ENCODE measurements at places on chromosomes 7 and 10. TPM values are rescaled to one million over a fixed set of nuclear protein-coding genes. Genes with fewer than 3 reads are reported as not detected.

DNA sequence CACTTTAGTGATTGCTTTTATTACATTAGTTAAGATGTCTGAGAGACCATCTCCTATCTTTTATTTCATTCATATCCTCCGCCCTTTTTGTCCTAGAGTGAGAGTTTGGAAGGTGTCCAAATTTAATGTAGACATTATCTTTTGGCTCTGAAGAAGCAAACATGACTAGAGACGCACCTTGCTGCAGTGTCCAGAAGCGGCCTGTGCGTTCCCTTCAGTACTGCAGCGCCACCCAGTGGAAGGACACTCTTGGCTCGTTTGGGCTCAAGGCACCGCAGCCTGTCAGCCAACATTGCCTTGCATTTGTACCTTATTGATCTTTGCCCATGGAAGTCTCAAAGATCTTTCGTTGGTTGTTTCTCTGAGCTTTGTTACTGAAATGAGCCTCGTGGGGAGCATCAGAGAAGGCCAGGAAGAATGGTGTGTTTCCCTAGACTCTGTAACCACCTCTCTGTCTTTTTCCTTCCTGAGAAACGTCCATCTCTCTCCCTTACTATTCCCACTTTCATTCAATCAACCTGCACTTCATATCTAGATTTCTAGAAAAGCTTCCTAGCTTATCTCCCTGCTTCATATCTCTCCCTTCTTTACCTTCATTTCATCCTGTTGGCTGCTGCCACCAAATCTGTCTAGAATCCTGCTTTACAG lies 10.4 kb upstream of the CLCN1 start:
- no peak for DNase-seq

GRCh38 chr7:118214833-118215182 lies 9.7 kb upstream of the ANKRD7 start:
- no peak for DNase-seq

DNA sequence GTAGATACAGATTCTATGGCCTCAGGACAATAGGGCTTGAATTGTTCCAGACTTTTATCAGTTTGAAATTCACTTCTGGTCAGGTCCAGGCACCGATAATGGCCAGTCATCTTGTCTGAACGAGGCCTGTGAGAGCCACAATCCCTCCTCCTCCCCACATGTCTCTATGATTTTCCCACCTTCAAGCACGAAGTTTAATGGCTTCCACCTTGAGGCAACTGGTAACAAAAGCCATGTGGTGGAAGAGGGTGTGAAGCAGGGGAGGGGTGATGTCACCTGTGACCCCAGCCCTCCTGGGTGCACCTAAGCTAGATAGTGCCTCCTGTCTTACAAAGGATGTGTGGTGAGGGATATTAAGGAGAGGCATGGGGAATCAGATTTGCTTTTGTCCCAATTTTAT lies 89.2 kb downstream of the PCGF5 start:
- no peak for DNase-seq

- DNase-seq: no peak
Measured at GRCh38 chr10:451021-451471, 238.4 kb downstream of the DIP2C start.

CNTNAP2 gene
- total RNA-seq: not detected

ANKRD30A gene
- not detected for total RNA-seq
